Tibial nerve (tissue), 4 donors: ENCODE measurements at places on chromosomes 16 and 17.

DNA sequence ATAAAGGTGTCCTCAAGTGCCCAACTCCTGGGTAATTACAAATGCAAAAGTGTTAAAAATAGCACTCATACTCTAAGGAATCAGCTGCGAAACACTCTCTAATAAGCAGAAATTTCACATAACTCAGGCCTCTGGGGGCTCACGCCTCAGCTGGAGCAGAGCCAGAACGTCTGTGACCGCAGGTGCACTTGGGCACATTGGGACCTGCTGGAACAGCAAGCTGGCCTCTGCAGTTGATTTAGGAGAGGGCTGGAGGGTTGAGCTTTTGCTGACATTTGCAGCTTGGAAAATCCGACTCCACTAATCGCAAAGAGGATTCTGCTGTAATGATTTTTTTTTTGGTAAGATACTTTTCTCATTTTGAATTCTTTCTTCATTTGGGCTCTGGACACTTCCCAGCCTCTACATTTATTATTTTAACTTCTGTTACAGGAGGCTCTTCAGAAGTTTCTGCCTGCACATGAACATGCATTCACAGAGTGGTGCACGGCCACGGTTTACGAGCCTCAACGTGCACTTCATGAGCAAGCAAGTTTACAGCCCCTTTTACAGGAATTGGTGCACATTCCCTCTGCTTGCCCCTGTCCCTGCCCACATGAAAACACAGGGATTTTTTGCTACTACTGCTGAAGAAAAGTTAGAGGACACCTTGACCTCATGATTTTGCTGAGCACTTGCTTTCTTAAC, 4.1 kb upstream of the SNTB2 start:
- DNase-seq = no peak

DNA sequence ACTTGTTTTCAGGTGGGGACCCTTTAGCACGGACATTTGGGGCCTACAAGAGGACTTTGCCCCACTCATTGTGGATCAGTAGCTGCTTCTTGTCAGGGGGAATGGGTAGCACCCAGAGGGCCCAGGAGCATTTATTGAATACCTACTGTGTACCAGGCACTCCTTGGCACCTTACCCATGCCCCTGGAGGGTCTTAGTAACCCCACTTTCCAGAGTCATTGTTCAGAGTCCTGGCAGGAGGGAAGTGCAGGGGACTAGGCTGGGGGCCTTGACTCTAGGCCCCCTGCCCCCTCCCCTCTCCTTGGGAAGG, 21.0 kb upstream of the CIBAR2 start:
- DNase-seq = no peak

DNA sequence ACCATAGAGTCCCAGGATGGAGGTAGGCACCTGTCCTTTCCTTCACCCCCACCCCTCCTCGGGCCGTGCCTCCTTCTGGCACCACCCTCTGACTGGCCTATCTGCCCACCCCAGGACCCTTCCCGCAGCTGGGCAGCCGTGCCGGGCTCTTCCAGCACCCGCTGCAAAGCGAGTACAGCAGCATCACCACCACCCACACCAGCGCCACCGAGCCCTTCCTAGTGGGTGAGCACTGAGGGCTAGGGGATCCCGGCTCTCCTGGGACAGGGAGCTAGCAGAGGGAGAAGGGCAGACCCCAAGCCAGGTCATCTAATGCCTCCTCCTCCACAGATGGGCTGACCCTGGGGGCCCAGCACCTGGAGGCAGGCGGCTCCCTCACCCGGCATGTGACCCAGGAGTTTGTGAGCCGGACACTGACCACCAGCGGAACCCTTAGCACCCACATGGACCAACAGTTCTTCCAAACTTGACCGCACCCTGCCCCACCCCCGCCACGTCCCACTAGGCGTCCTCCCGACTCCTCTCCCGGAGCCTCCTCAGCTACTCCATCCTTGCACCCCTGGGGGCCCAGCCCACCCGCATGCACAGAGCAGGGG, 7.8 kb downstream of the GALK1 start:
- no peak for DNase-seq

GRCh38 chr16:30395992-30396585, 869 bp downstream of the ZNF48 start:
- no peak for DNase-seq

DNA sequence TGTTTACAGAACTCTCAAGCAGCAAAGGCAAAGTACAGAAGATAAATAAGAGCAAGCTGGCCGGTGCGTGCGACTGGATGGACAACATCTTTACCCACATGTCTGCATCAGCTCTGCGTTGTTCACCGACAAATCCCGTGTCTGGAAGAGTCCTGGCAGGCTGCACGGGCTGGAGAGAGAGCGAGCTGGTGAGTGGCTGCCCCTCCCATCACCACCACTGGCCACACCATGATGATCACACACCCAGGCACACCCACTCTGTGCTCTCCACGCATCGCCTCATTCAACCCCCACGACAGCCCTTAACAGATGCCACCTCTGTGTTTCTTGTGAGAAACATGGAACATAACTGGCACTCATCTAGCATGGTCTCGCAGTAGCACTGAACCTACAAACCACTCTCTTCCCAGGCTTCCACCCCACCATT, 59.2 kb downstream of the ANKRD11 start:
- no peak for DNase-seq

- no peak for DNase-seq
Observed at GRCh38 chr17:42547001-42547461, 5.7 kb upstream of the HSD17B1 start.

DNA sequence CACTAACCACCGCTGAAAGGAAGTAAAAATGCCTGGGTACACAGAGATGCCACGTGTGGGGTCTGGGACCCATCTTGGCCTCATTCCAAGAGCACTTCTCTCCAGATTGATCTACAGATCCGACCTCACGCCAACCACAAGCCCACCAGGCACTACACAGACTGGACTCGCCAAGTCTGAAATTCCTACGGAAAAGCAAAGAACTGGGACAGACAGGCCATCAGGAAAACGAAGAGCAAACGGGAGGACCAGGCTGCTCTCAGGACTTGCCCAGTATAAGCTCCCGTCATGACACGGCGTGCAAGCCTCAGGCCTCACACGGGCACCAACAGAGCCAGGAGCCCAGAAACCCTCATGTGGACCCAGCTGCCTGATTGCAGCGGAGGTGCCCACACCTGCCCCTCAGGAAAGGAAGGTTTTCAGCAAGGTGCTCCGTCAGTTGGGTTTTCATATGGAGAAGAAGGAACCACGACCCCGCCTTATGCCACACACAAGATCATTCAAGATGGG, 20.1 kb upstream of the C16orf95 start:
- no peak for DNase-seq

DNA sequence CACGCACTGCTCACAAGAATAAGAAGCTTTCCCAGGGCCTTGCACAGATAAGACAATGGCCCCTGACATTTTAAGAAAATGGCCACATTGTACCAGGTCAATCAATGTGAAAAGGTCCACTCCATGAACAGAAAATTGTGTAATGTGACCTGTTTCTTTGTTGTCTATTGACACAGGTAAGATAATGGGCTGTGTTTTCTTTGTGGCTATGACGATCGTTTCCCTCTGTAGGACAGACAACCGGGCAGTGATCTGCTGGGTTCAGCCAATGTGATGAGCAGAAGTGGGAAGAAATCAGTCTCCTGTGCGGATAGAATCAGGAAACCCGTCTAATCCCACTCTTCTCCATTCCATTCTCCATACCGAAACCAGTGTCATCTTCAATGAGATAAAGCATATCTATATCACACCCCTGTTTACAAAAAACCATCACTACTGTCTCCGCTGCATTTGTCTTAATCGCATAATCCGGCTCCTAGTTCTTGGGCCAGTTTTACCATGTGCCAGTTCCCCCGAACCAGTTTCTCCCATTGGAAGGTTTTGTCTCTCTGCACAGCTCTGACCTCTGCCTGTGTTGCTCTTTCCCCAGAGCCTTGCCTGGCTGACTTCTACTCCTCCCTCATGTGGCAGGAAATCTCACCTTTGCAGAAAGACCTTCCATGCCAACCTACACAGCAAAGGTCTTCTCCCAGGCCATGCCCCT, 66.9 kb upstream of the ATF7IP2 start:
- DNase-seq = no peak

DNA sequence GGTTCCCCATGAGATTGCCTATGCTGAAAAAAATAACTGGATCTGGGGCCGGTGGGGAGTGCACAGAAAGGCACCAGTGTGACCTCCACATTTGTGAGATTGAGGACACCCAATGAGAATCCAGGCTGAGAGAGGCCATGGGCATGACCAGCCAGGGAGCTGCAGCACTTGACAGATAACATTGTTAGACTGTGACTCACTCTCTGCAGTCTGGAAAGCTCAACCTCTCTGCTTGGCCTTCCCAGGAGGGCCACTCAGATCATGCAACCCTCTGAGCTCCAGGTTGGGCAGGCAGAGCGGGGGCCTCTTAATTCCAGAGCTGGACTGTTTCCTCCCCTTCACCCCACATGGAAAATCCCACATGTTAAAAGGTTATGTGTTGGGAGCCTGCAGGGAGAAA, 30.1 kb downstream of the FZD2 start:
- DNase-seq = peak; percentile 16

GRCh38 chr17:6669479-6670212, 18.1 kb downstream of the C17orf100 start:
- DNase-seq = no peak

DNA sequence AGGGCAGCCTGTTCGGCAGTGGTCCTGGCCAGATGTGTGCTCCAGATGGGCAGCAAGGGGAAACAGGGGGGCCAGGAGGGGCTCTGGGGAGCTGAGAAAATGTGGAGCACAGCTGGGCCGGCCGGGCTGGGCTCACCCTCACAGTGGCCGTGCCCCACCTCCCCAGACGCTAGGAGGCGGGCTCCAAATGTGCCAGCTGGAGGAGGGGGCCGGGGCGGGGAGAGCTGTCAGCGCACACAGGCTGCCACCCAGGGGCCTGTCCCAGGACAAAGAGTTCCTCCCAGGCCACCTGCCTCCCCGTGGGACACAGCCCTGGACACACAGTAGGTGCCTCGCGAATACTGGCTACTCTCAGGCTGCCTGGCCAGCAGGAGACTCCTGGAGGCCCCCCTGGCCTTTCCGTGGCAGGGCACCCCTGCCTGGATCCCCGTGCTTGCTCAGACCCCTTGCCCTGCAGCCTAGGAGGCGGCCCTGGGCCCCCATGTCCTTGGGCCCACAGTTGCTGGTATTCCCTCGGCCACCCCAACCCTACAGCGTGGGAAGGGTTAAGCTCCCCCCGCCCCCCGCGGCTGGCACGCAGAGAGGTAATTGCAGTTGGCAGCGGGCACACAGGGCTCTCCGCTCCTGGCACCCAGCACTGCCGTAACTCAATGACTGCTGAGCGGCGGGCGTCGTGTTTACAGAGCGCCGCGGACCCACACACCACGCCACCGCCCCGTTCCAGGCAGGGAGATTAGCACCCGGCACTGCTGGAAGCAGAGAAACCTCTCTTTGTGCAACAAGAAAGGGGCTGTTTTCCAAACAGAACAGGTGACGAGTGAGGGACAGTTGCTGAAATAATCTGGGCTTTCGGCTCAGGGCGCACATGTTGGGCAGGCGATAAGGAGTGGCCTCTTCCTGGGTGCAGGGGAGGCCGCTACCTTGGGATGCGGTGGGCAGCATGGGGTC, 32.2 kb downstream of the BAHCC1 start:
- DNase-seq = no peak

DNA sequence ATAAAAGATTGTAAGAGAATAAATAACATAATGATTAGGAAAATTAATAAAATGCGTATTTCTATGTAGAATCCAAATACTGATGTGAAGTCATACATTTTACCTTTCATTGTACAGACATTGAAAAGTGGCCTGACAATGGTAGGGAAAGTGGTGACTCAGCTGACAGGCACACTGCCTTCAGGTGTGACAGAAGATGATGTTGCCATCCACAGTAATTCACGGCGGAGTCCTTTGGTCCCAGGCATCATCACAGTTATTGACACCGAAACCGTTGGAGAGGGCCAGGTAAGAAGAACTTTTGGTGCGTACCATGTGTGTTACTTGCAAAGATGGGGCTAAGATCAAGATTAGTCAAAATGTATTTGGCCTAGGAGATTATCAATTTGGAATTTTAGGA, 232.8 kb downstream of the BCAS3 start:
- DNase-seq = no peak

DNA sequence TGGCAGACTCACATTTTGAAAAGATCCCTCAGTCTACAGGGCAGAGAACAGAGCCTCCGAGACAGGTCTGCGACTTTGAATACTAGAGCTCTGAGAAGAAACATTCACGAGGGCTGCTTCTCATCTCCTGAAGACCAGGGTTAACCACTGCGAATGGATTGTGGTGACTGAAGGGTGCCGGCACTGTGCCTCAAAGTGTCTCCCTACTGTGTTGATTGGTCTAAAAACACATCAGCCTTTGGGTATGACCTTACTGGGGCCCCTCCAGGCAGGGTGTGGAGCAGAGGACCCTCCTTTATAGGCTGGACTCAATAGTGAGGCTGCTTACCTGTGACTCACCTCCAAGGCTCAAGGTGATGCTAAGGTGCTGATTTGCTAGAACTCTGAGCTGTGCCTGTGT, 2.6 kb upstream of the LGALS9 start:
- DNase-seq = no peak

DNA sequence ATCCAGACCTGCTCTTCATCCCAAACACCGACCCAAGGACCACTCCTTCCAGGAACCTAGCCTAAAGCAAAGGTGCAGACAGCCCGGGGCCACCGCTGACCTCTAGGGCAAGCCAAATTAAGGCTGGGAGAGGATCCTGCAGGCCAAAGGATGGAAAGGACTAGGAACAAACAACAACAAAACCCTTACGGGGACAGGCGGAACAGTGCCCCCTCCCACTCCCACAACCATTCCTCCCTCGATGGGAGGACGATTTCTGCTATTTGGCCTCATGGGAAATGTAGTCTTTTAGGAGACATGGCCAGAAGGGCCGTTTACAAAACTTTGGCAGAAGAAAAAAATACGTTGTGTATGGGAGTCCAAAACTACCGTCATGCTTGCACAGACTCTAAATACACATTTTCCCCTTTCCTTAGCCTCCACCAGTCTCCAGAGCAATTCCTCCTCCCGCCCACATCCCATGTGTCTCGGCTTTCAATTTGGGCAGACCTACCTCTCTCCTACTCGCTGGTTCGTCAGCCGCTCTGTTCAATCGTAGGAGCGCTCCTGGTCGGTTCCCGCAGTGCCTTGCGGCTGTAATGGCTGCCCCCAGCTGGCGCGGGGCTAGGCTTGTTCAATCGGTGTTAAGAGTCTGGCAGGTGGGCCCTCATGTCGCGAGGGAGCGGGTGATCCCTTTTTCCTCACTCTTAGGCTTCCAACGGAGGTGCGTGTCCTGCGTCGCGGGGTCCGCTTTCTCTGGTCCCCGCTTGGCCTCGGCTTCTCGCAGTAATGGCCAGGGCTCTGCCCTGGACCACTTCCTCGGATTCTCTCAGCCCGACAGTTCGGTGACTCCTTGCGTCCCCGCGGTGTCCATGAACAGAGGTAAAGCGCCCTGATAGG, at the start of gene ERAL1:
ERAL1 (plus strand) TSS at position 560 of the 879 bp plus-strand sequence; CDS start at position 579, 19 bp downstream.
- DNase-seq = peak; percentile 79

DNA sequence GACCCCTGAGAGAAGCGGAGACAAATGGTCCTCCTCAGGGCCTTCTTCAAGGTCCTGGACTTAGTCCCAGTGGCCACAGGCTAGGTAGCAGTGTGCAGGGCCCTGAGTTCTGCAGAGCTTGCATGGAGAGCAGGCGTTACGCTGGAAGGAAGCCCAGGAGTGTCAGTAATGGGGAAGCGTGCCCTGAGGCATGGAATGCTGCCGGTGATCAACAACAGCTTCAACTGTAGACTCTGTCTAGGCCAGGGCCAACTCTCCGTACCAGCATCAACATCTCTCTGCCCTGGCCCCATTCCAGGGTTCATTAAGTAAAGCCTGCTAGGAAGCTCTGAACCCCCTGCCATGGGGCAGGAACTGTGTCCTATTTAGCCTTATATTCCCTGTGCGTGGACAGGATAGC, 568 bp upstream of the TNK1 start:
- peak; percentile 26 for DNase-seq
